SJSA1 (cell line): ENCODE measurements at places on chromosomes 7 and 10. TPM values are rescaled to one million over a fixed set of nuclear protein-coding genes. Genes with fewer than 3 reads are reported as not detected.

CAMK2B gene
- total RNA-seq, result not detected in 2 replicates

C10orf67 gene
- total RNA-seq, result not detected in 2 replicates

KIN gene
- 15.8 and 31.4 TPM in 2 replicates for total RNA-seq

NPY gene
- total RNA-seq, result not detected in 2 replicates

LIPF gene
- not detected in 2 replicates for total RNA-seq

SLC18A3 gene
- total RNA-seq, result not detected in 2 replicates

KLF14 gene
- not detected in 2 replicates for total RNA-seq

SMO gene
- 11.5 and 14.3 TPM in 2 replicates for total RNA-seq

DENND11 gene
- 8.3 and 8.5 TPM in 2 replicates for total RNA-seq

ANKRD30A gene
- not detected in 2 replicates for total RNA-seq

HSPA12A gene
- total RNA-seq, result 5.2 and 9.0 TPM in 2 replicates

GFRA1 gene
- 17.0 and 46.3 TPM in 2 replicates for total RNA-seq

SFRP5 gene
- total RNA-seq, result not detected in 2 replicates

TUBGCP2 gene
- total RNA-seq, result 49.7 and 74.3 TPM in 2 replicates

LRRC17 gene
- total RNA-seq, result 8.3 and 10.9 TPM in 2 replicates

ARHGAP22 gene
- total RNA-seq, result 0.53 TPM in 1 of 2 replicates, not detected in the other

SPAG6 gene
- not detected in 2 replicates for total RNA-seq

ASAH2 gene
- total RNA-seq, result 1.9 TPM in 1 of 2 replicates, not detected in the other

GHRHR gene
- not detected in 2 replicates for total RNA-seq

LRRTM3 gene
- total RNA-seq, result not detected in 2 replicates

NAT16 gene
- total RNA-seq, result not detected in 2 replicates

OGDHL gene
- total RNA-seq, result not detected in 2 replicates

ZNF33A gene
- total RNA-seq, result 6.6 and 7.2 TPM in 2 replicates

MUC12 gene
- total RNA-seq, result not detected in 2 replicates

CNPY1 gene
- total RNA-seq, result not detected in 2 replicates

SFTPA1 gene
- total RNA-seq, result not detected in 2 replicates

PHF14 gene
- total RNA-seq, result 26.9 and 44.5 TPM in 2 replicates

FOXI2 gene
- total RNA-seq, result not detected in 2 replicates

SLC26A5 gene
- not detected in 2 replicates for total RNA-seq

OR2A42 gene
- total RNA-seq, result not detected in 2 replicates

DPCD gene
- total RNA-seq, result 34.8 and 60.6 TPM in 2 replicates

GRM3 gene
- total RNA-seq, result not detected in 2 replicates

FGFR2 gene
- 1.1 and 2.5 TPM in 2 replicates for total RNA-seq

ABCC2 gene
- total RNA-seq, result 0.47 and 1.3 TPM in 2 replicates

ODAD2 gene
- total RNA-seq, result 0.68 and 2.0 TPM in 2 replicates

GIMAP4 gene
- total RNA-seq, result not detected in 2 replicates

CFAP70 gene
- 0.08 and 0.25 TPM in 2 replicates for total RNA-seq
